ENCODE measurements at places on chromosomes 2 and 18. TPM values are rescaled to one million over a fixed set of nuclear protein-coding genes. Genes with fewer than 3 reads are reported as not detected.

The ALPP gene
- total RNA-seq: 14.1 TPM

The DES gene
- total RNA-seq: 101 TPM

The ERFE gene
- 1.4 TPM for total RNA-seq

DNA sequence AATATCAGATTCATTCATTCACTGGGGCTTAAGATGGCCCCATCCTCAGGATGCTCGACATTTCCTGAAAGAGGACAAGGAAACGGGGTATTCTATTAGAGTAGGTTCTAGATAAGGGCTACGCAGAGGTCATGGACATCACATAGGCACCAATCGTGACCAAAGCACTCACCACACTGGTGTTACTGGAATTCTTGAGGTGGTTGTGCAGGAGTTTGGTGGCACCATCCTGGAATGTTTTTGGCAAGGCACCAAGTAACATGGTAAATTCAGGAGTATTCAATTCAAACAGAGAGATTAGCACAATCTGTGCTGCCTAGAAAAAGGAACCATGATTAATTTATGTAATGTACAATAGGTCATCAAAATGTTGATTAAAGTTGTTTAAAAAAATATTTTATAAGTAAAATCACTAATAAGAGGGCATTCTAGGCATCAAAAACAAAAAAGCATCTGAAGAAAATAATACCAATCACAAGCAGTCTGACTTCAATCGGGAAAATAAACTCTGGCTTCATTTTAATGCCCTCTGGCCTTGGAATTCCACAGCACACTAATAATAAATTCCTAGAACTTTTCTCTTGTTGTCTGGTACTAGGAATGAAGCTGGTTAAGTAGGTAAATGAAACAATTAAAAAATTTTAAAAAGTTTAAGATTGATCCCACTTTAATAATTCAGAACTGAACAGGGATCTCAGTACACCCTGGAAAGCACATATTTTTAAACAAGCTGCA lies 102.8 kb upstream of the TFCP2L1 start:
- H3K27ac ChIP-seq: no peak overlapping the region
- no peaks in the 10 kb centered on the region for H3K4me1 ChIP-seq
- no peaks in the 10 kb centered on the region for H3K27me3 ChIP-seq

- no peaks in the 10 kb centered on the region for H3K4me1 ChIP-seq
- no peaks in the 10 kb centered on the region for H3K36me3 ChIP-seq
- no peak for DNase-seq
Measured at GRCh38 chr2:129977986-129978385, 1.5 kb upstream of the RAB6C start.

DNA sequence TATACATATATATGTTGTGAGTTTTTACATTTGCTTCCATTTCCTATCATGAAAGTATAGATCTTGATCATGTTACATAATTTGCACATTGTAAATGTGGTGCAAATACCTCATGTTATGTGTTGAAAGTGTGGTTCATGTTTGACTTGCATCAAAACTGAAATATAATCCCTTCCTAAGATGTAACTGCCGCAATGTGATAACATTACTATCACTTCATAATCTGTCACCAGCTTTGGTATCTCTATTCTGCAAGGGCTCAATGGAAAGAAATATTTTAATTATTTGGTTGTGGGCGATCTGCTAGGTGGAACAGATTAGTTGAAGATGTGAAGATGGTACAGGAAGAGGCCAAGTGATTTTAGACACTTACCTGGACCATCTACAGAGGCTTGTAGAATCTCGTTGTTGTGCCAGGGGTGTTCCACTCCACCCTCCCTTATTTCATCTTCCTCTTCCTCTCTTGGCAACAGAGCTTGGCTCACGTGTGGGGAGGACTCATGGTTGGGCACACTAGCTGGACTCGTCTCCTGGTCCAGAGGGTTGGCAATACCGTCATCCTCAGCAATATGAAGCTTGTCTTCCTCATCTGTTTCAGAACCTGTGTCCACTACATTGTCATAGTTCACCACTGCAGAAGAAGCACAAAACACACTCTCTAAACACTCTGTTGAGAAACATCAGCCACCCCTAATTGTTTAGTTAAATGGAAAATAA lies 90.4 kb downstream of the ZEB2 start:
- peaks cover 96% of the 10 kb centered on the region for H3K4me1 ChIP-seq
- DNase-seq: no peak
- no peak overlapping the region for H3K4me3 ChIP-seq
- H3K27ac ChIP-seq: peak overlapping the region; percentile 34
- H3K27me3 ChIP-seq: no peaks in the 10 kb centered on the region

- DNase-seq: no peak
- no peaks in the 10 kb centered on the region for H3K4me1 ChIP-seq
- no peaks in the 10 kb centered on the region for H3K27me3 ChIP-seq
- H3K36me3 ChIP-seq: no peaks in the 10 kb centered on the region
- H3K4me3 ChIP-seq: no peak overlapping the region
Measured at GRCh38 chr2:7773362-7774360, 856.4 kb downstream of the RNF144A start.

DNA sequence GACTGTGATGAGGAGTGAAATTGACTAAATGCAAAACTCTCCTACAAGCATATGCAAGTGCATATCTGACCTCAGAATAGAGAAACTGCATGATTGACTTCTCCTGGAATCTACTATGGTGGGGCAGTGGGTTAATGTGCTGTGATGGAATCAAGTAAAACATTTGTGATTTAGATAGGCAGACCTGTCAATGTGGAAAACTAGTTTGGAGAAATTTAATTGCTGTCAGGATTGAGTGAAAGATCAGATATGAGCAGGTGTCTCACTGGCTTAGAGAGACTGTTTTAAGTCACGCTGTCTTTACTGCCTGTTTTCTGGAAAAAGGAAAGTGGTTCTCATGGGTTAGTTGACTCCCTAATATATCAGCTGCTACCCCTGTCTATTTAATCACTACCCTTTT lies 881.0 kb upstream of the CNTNAP5 start:
- no peaks in the 10 kb centered on the region for H3K36me3 ChIP-seq
- DNase-seq: no peak
- no peaks in the 10 kb centered on the region for H3K4me1 ChIP-seq
- H3K4me3 ChIP-seq: no peak overlapping the region

DNA sequence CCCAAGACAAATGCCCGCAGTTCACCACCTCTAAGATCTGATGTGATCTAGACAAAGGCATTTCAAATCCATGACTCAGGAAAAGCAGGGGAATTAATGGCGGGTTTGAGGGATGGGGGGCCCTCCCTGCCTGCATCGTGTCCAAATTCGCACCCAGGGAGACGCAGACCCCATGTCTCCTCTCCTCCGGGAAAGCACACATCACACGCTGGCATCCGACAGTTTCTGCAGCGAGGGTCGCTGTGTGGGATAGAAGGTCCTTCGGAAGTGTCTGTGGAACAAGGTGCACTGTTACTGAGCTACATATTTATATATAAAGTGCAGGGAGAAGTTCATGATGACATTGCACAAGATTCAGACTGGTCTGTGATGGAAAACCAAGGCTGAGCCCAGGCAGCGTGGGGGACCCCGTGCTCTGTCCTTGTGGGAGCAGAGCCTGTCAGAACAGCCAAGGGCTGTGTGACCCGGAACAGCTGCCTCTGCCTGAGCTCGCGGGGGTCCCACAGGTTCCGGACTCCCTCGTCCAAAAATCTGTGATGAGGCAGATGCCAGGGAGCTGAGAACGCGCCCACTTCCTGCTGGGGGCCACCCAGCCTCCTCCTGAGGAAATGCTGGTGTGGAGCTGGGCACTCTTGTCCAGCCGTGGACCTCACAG lies 82.3 kb upstream of the CTDP1 start:
- H3K36me3 ChIP-seq: no peaks in the 10 kb centered on the region
- H3K4me1 ChIP-seq: no peaks in the 10 kb centered on the region
- no peak overlapping the region for H3K4me3 ChIP-seq

DNA sequence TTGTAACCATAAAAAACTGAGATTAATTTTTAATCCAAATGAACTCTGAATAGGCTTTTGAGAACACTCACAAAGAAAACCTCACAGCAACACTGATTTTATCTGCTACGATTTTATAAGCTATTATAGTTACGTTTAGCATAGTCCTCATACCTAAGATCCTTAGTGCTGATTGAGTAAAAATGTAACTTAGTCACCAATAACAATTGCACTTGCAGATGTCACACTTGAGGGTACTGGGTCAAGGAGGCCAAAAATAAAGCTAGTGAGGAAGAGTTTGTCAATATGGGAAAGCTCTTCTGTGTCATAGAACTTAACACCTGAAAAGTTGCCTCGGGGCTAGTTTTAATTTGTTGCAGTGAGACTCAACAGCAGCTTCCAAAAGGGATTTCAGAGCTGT lies 706.5 kb upstream of the FAM98A start:
- H3K4me3 ChIP-seq: no peak overlapping the region
- H3K36me3 ChIP-seq: no peaks in the 10 kb centered on the region
- no peak for DNase-seq
- no peak overlapping the region for H3K27ac ChIP-seq
- no peaks in the 10 kb centered on the region for H3K4me1 ChIP-seq

DNA sequence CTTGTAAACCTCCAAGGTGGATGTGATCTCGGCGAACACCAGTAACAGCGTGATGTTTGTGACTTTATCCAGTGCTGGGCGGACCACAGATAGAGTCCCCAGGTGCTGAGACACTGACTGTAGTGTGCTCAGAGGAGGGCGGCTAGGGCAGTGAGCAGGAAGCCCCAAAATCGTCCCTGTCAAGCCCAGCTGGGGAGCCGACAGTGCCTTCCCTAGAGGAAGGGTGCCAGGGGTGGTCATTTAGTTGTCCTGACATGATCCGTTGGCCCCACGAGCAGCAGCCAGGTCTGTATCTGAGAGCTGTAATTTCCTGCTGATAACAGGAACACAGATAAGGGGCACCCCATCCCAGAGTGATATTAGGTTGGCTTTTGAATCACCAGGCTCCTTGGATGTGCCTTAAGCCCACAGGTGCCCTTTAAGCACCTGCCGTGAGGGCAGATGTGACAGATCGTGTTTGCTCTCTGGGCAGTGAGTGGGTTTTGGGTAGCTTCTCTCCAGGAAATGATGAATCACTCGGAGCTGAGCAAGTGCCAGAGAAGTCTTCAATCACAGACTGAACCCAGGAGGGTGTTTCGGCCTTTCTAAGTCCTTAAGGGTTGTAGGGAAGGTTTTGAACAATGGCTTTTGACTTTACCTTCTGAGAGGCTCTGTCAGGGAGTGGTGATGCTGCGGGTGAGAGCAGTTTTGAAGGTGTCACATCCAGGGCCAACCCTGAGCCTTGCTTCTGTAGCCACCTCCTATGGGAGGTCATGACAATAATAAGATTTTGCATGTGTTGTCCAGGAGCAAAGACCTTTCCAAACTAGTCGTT lies 7.7 kb downstream of the LPIN1 start:
- no peak overlapping the region for H3K4me3 ChIP-seq
- peak; percentile 37 for DNase-seq
- H3K36me3 ChIP-seq: no peaks in the 10 kb centered on the region
- no peaks in the 10 kb centered on the region for H3K27me3 ChIP-seq
- H3K27ac ChIP-seq: peak overlapping the region; percentile 27
- H3K4me1 ChIP-seq: peaks cover 65% of the 10 kb centered on the region

DNA sequence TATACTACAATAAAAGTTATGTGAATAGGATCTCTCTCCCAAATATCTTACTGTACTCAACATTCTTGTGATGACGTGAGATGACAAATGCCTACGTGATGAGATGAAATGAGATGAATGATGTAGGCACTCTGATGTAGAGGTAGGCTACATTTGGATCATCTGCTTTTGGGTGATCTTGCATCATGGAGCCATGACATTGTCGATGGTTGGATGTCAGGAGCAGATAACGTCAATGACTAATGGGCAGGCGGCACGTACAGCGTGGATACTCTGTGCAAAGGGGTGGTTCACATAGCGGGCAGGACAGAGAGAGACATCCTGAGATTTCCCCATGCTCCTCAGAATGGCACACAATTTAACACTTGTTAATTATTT lies 40.8 kb upstream of the PPP1R1C start:
- no peak overlapping the region for H3K27ac ChIP-seq
- no peaks in the 10 kb centered on the region for H3K36me3 ChIP-seq
- H3K4me1 ChIP-seq: peaks cover 9% of the 10 kb centered on the region
- no peaks in the 10 kb centered on the region for H3K27me3 ChIP-seq

- no peak for DNase-seq
- H3K4me1 ChIP-seq: no peaks in the 10 kb centered on the region
- no peak overlapping the region for H3K27ac ChIP-seq
Measured at GRCh38 chr2:32727157-32727556, 99.3 kb downstream of the TTC27 start.

GRCh38 chr2:214902286-214902685 lies 92.8 kb upstream of the BARD1 start:
- no peaks in the 10 kb centered on the region for H3K36me3 ChIP-seq
- no peak overlapping the region for H3K27ac ChIP-seq
- H3K27me3 ChIP-seq: no peaks in the 10 kb centered on the region
- no peak overlapping the region for H3K4me3 ChIP-seq
- H3K4me1 ChIP-seq: no peaks in the 10 kb centered on the region

DNA sequence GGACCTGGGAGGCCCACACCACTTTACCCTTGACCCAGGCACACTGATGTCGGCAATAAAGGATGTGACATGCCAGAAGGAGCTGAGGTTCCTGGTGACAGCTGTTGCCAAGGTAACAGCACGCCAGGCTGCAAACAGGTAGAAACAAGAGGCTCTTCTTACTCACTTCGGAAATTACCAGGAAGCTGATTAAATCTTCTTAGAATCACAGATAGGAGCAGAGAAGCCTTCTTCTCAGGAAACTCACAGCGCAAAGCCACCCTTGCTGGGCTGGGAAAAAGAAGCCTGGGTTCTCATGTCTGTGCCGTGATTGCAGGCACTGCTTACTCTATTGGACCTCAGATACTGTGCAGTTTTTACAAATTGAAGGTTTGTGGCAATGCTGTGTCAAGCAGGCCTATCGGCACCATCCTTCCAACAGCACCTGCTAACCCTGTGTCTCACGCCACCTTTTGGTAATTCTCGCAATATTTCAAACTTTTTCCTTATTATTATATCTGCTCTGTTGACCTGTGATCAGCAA lies 61.0 kb upstream of the TAF1B start:
- no peak overlapping the region for H3K27ac ChIP-seq
- no peaks in the 10 kb centered on the region for H3K36me3 ChIP-seq
- no peaks in the 10 kb centered on the region for H3K27me3 ChIP-seq
- no peak for DNase-seq
- no peaks in the 10 kb centered on the region for H3K4me1 ChIP-seq
- H3K4me3 ChIP-seq: no peak overlapping the region

DNA sequence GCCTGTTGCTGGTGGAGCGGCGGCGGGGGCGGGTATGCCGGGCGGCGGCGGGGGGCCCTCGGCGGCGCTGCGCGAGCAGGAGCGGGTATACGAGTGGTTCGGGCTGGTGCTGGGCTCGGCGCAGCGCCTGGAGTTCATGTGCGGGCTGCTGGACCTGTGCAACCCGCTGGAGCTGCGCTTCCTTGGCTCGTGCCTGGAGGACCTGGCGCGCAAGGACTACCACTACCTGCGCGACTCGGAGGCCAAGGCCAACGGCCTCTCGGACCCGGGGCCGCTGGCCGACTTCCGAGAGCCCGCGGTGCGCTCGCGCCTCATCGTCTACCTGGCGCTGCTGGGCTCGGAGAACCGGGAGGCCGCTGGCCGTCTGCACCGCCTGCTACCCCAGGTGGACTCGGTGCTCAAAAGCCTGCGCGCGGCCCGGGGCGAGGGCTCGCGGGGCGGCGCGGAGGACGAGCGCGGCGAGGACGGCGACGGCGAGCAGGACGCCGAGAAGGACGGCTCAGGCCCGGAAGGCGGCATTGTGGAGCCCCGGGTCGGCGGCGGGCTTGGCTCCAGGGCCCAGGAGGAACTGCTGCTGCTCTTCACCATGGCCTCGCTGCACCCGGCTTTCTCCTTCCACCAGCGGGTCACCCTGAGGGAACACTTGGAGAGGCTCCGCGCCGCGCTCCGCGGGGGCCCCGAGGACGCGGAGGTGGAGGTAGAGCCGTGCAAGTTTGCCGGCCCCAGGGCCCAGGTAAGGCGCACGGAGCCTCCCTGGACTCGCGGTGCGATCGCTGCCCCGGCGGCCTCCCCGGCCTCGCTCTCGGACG lies 1.0 kb downstream of the ZCCHC2 start:
- no peaks in the 10 kb centered on the region for H3K27me3 ChIP-seq
- peak; percentile 38 for DNase-seq
- H3K4me3 ChIP-seq: peak overlapping the region; percentile 85
- H3K4me1 ChIP-seq: peaks cover 6% of the 10 kb centered on the region
- no peaks in the 10 kb centered on the region for H3K36me3 ChIP-seq
